ENCODE measurements at places on chromosomes 4 and X. TPM values are rescaled to one million over a fixed set of nuclear protein-coding genes. Genes with fewer than 3 reads are reported as not detected.

DNA sequence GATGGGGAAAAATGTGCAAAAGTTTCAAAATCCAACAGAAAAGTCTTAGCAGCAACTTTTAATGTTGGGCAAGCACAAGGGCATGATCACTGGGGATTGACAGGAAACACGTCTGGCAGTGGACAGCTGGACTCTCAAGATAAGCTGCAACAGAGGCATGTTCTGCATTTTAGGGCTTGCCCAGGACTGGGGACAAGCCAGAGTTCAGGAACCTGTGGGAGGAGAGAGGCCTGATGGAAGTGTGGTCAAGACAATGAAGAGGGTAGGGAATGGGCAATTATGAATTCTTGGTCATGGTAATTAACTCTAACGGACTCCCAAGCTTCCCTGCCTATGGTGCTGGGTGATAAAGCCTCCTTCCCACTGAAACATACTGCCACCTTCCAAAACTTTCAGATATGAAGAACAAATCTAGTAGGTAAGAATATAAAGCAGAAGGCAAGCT lies 48.4 kb downstream of the ANXA3 start:
- no peak for DNase-seq

GRCh38 chr4:141540643-141541042 lies 95.7 kb upstream of the IL15 start:
- DNase-seq, result no peak

DNA sequence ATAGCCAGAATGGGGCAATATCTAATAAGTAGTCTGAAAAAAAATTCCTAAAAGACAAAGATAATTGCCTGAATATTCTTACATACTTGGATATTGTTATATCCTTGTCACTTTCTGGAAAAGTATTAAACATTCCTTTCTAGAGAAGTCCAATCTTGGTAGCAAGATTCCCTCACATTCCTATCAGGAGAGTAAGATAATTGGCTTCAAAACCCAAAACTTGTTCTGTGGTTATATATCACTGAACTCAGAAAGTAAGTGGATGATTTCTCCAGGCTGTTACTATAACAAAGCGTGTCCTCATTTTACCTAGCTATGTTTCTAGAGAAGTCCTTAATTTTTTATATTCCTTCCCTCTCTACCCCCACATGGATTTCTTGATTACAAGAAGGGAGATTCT lies 46.0 kb upstream of the TEX13A start:
- no peak for DNase-seq

GRCh38 chrX:48749182-48749581 lies 12.4 kb upstream of the GLOD5 start:
- no peak for DNase-seq

IL1RAPL2 gene
- polyA plus RNA-seq, result not detected

DNA sequence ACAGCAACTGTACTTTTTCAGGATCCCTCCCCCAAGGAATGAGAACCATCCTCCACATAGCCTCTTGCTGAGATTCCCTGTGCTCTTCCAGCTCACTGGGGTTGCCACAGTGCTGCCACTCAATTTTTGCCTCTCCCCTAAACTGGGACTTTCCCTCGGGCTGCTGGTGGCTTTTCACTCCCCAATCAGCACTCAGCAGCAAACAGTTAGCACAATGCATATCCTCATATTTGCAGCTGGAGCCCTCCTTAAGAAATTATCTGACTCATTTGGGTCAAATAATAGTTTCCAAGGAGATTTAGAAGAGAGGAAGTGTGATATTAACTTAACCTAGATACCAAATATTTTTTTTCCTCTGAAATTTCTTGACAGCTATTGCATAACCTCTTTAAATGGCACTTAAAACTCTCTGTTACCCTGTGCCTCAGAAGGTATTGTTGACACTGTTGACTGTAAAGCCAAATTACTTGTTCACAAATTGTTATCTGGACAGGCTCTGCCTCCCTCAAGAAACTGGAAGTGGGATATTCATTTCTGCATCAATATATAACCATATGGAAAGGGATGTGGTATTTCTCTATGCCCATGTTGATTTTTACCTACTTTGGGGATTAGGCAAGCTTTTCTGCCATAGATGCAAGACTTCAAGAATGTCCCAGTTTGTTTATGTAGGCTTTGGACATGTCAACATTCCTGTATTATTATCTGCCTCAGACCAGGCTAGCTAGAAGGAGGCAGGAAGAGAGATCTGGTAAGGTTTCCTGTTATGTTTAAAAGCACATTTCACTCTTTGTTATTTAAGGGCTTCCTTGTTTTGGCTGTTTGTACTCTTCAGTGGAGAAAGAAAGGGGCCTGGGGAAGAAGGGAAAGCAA lies 58.0 kb downstream of the SEPTIN11 start:
- DNase-seq, result peak; percentile 75

DNA sequence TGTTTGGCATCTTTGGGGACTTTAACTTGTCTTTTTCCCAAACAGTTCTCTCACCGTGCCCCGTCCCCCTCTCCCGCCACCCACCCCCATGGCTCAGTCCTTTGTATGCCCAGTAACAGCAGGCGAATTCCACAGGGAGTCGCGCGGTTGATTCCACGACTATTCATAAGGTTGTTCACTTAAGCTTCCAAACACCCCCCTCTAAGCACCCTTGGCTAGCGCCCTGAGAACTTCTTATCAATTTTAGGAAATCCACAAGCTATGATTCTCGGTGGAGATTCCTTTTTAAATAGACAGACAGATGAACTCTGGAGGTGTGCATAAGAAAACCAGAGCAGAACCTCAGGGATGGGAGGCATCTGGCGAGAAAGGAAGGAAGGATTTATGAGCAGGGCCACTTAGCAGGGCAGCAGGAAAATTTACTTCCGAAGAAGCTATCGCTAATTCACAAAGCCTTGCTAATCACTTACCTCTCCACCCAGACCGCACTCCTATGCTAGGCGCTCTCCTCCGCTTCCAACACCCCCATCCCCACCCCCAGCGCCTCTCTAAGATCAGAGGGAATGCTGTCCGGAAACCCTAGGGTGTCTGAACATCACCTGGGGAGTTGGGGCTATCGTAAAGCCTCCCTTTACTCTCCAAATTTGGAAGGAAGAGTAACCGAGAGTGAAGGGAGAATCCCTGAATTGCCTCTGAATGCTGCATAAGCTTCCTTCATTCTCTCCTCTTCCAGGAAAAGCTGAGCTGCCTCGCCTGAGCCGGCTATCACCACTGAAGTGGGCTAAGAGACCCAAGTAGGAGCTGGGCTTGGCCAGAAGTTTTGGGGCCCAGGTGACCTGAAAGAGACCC lies 1.7 kb downstream of the UNC5C start:
- no peak for DNase-seq

DNA sequence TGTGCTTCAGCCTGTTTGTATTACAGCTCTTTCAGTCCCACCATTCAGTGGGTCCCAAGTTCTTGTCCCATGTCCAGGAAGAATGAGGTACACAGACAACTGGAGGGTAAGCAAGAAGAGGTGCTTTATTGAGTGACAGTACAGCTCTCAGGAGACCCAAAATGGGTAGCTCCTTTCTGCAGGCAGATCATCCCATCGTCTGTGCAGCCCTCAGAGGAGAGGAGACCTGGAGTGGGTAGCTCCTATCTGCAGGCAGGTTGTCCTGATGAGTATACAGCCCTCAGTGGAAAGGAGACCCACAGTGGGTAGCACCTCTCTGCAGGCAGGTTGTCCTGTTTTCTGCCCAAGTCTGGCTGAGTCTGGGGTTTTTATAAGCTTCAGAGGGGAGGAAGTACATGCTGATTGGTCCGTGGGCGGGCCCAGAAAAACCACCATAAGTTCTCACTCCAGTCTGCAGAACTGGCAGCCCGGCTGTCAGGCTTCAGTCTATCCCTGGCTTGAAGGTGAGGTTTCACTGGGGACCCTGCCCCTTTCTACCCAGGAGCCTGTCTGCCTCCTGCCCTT lies 18.0 kb downstream of the GRK4 start:
- no peak for DNase-seq

GRCh38 chr4:31171362-31171761 lies 451.2 kb downstream of the PCDH7 start:
- DNase-seq, result no peak

DNA sequence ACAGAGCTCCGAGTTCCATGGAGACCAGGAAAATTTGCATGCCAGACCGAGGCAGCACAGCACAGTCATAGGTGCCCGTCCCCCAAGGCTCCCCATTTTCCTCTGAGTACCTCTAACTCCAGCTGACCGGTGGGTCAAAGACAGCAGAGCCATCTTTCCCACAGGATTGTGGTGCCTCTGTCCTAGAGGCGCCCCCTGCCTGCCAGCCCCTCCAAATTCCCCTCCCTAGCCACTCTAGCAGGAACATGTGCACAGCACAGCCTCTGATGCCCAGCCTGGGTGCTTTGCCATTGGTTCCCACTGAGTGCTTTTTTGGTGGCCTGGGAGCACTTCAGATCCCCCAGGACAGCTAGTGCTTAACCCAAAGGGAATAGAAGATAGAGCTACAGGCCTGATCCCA lies 368.5 kb upstream of the PABPC5 start:
- no peak for DNase-seq

DNA sequence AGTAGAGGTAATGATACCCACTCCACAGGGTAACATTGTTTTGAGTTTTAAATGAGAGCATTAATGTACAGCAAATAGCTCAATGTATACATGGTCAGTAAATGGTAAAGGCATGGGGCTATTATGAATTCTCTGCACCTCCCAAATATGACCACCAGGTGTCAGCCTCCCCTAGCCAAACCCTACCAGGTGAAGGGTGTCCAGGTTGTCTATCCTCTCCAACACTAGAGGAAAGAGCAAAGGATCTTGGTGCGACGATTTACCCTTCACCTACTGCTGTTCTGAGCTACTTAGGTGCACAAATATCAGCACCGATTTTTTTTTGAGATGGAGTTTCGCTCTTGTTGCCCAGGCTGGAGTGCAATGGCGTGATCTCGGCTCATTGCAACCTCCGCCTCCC lies 26.5 kb upstream of the XIAP start:
- DNase-seq, result no peak

DNA sequence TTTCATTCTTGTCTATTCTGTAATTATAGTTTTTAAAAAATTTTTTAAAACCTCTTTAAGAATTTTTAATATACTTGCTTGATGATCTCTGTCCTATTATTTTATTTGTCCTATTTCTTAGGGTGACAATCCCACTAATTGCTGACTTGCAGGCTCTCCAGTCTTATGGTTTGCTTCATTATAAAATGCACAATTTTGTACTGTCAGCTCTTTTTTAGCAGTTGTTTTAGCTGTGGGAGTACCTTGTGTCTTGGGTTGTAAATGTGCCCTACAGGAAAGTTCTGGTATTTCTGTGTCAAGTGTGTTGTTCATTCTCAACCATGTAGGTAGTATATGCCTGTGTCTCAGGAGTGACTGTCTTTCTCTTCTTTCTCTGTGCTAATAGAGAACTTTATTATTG lies 118.2 kb upstream of the IL15 start:
- DNase-seq, result no peak

GRCh38 chrX:88903989-88904718 lies 157.1 kb downstream of the CPXCR1 start:
- no peak for DNase-seq

- DNase-seq, result no peak
These were observed 108.1 kb downstream of the RAPGEF2 start for GRCh38 chr4:159210975-159211374.

GRCh38 chr4:114694770-114695169 lies 96.2 kb downstream of the UGT8 start:
- DNase-seq, result no peak

DNA sequence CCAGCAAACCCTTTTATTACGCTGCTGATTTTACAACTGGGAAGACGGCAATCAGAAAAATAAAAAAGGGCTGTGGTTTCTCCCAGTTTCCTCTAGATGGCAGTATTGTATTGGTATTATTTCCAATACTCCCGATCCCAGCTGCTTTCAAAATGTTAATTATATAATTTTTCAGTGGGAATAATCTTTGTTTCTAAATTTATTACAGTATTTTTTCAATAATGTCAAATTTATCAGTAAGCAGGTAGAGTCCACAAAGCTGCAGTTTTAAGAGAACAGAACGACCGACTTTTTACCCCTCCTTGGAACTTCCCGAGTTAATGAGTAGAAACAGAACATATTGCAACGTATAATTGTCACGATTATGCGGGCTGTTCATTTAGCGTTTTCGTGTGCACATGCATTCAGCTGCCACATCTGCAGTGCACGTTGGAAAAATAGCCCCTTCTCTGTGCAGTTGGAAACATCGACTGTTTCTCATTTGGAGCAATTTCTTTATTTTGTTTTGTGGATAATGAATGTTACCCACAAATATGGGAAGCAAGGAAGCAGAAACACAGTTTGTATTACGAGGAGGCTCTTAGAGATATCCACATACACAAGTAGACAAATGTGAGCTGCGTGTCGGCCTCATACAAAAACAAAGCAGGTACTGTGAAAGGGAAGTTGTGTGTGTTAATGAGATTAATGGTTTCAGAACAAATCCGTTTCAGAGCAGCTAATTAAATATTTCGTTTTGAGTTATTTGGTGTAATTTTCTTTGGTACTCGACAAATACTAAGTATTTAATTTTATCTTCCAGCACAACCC lies 188.0 kb downstream of the STIM2 start:
- DNase-seq, result no peak

DNA sequence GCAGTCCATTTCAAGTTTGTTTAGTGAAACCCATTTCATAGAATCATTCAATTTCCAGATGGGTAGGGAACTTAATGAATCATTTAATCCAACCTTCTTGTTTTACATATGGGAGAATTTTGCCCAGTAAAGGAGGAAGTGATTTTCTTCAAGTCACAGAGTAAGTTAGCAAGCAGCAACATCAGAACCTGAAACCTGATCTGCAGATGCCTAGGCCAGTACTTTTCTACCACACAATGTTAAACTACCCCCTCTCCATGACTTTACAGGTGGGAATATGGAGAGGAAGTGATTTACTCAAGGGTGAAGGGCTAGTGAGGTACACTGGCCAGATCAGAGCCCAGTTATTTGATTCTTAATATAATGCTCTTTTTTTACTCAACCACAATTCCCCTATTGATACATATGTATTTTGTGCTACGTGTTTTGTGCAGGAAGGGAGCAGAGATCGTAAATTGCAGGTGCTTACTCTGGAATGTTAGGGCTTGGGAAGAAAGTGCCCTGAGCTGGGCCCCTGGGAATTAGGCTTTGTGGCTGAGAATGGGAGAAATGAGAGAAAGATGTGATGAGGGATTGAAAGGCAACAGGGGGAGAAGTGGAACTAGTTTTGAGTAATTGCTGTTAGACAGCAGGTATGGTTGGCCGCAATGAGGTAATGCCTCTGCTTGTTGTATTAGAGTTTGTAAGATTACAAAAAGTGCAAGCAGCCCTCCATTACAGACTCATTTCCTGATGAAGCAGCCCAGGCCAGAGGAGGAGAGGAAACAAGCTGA lies 6.8 kb downstream of the LHFPL1 start:
- no peak for DNase-seq

GRCh38 chr4:88759039-88759894 lies 61.6 kb upstream of the NAP1L5 start:
- peak; percentile 32 for DNase-seq

IBSP gene
- polyA plus RNA-seq, result not detected

PAGE1 gene
- not detected for polyA plus RNA-seq

DNA sequence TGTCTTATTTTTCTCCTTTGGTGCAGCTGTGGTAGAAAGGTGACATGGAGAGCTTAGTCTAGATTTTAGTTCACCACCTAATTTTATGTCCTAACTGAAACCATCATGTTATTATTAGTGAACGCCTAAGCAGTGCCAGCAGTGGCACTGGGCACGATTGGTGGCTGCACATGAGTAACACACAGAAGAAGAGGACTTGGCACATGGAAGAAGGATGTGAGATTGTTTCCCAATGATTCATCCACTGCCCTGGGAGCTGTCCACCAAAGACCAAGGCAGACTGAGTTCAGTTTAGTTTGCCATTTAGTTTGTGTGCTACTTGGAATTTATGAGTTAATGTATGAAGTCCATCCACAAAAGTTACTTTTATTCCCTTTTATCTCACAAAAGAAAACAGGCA lies 68.1 kb upstream of the NAP1L5 start:
- DNase-seq, result peak; percentile 75

JAKMIP1 gene
- not detected for polyA plus RNA-seq
